Activated naive CD8-positive, alpha-beta T cell treated with anti-CD3 and anti-CD28 coated beads, Interleukin-2, amount 50 U/mL, for 16 hours (primary cell): ENCODE measurements at places on chromosomes 3 and 15.
A peak's percentile ranks its signal among the peaks of the same experiment; 100 is the strongest.

DNA sequence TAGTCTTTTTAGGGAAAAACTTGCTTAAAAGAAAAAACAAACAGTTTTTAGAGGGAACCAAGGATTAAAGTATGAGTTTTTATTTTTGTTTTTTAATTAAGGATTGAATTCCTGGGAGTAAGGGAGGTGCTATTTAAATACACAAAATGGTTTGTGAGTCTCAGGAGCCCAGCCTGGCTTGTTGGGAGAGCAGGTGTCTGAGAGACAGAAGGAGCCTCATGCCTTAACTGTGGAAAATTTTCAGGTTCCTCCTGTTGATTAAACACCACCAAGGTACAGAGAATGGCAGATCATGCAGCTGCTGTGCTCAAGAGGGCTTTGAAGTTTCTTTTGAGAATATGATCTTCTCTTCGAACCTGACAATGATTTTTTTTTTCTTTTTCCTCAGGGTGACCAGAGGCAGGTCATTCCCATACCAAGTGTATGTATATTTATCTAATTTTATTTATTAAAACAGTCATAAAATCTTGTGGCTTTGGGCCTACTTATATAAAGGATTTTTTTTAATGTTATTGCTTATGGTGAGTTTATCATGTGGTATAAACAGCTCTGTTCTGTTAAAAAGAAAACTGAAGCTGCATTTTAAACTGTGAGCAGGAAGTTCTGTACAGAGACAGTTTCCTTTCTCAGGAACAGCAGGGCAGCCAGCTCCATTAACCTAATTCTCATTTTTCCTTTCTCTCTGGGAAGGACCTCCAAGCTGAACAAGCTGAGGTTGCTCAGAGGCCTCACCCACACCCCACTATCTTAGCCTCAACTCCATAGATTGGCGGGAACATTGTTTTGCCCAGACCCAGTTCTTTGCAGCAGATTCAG lies 33.7 kb upstream of the VILL start:
- no peak for DNase-seq

GRCh38 chr15:61025781-61026180 lies 203.3 kb downstream of the RORA start:
- DNase-seq: no peak

DNA sequence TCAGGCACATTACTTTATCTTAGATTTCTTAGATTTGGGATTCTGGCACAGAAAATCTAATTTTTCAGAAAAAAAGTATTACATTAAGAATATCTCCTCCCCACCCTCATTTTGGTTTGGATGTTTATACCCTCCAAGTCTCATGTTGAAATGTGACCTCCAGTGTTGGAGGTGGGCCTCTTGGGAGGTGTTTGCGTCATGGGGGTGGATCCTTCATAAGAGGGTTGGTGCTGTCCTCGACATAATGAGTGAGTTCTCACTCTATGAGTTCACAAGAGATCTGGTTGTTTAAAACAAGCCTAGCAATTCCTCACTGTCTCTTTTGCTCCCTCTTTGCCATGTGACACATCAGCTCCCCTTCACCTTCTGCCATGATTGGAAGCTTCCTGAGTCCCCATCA lies 45.6 kb upstream of the WWTR1 start:
- no peak for DNase-seq

DNA sequence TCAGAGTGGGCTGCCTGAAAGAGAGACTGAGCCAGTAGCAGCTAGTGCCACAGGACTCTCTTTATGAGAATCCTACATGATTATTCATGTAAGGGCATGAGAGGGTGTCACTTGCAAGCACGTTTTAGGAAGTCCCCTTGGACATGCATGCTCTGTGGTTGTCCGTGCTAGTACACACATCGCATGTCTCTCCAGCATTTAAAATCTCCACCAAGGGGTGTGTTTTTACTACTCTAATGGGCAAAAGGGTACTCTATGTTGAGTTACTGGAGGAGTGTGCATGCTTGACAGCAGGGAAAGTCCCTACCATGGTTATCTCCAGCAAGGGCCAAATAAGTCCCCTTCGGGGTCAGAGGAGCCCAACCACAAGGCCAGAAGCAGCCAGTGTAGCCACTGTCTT lies 70.7 kb downstream of the DCLK3 start:
- no peak for DNase-seq

GRCh38 chr15:80401456-80401855 lies 2.7 kb upstream of the ARNT2 start:
- no peak for DNase-seq

DNA sequence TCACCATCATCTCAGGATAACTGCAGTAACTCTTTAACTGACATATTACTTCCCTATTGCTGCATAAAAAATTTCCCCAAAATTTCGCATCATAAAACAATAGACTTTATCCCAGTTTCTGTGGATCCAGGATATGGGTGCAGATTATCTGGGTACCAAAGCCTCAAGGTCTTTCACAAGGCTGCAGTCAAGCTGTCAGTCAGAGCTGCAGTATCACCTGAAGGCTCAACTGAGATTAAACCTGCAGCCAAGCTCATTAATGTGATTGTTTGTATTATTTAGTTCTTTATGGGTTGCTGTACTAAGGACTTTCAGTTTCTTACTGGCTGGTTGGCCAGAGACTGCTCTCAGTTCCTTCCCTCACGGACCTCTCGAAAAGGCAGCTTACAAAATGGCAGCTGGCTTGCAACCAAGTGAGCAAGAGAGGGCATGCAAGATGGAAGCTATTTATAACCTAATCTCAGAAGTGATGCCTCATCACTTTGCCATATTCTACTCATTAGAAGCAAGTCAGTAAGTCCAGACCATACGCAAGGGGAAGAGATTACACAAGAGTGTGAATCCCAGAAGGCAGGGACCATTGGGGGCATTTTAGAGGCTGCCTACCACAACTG lies 54.9 kb downstream of the DCUN1D1 start:
- no peak for DNase-seq

GRCh38 chr3:15367059-15367458 lies 34.7 kb upstream of the SH3BP5 start:
- no peak for DNase-seq

- DNase-seq: no peak
Measured at GRCh38 chr15:38867556-38867955, 302.9 kb upstream of the RASGRP1 start.

GRCh38 chr15:27499191-27499590 lies 528.2 kb downstream of the GABRG3 start:
- no peak for DNase-seq

DNA sequence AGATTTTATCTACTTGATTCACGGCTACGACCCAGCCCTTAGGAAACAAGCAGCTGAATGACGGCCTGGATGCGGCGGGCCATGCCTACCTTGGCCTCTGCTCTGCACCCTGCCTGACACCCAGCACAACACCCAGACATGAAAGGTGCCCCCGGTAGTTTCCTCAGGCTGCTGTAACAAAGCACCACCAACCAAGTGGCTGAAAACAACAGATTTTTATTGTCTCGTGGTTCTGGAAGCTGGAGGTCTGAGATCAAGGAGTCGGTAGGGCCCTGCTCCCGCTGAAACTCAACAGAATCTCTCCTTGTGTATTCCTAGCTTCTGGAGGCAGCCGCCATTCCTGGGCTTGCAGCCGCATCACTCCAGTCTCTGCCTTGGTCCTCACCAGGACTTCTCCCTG lies 111.7 kb downstream of the ADCY5 start:
- no peak for DNase-seq

DNA sequence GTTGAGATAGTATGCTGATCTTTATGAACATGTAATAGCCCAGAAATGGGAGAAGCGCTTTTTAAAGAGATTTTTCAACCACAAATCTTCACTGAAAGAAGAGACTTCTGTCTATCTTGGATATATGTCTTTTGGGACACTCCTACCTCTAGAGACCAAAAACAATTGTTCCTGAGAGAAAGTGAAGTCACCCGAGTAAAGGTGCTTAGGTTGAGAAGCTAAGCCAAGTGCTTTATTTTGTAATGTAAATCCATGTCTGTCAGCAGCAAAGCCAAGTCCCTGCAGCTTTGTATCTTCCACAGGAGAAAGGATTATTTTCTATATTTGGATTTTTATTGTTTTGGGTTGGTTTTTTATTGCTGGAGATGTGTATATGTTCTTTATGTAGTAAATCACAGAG lies 32.1 kb upstream of the B3GALNT1 start:
- no peak for DNase-seq

GRCh38 chr3:30069056-30069455 lies 537.3 kb upstream of the TGFBR2 start:
- no peak for DNase-seq

GRCh38 chr15:63928185-63928842 lies 94.6 kb upstream of the HERC1 start:
- no peak for DNase-seq

GRCh38 chr3:130733236-130733875 lies 13.3 kb downstream of the PIK3R4 start:
- no peak for DNase-seq

DNA sequence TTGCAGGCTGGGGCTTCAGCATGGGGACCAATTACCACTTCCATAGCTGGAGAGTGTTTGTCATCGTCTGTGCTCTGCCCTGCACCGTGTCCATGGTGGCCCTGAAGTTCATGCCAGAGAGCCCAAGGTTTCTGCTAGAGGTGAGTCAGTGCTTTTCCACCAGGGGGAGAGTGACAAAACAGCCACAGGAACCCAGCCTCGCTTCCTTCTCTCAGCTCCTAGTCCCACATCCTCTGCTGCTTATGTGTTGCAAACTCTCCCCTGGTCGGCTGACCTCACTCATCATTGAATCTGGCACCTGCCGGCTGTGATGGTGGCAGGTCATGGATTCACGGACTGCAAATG lies 158.3 kb downstream of the SV2B start:
- DNase-seq: no peak

GRCh38 chr3:110419601-110420000 lies 652.0 kb upstream of the NECTIN3 start:
- no peak for DNase-seq

GRCh38 chr3:57709559-57709958 lies 16.7 kb upstream of the DENND6A start:
- no peak for DNase-seq

GRCh38 chr3:189372243-189372642 lies 200.5 kb downstream of the TPRG1 start:
- DNase-seq: no peak

DNA sequence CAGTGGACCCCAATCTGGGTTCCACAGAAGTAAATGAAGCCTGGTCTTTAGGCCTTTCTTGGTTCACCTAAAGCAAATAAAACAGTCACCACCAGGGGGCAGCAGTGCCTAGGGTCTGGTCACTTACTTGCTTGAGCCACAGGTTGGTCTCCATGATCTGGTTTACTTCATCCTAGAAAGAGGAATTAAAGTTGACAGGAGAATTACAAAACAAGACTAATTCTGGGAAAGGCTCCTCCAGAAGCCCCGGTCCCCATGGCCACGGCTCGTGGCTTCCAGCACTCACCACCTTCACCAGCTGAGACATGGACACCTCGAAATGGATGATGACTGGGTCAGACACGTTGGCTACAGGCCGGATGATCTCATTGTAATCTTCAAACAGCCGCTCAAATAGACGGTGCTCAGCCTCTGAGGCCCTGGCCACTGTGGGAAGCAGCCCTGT lies 2.3 kb downstream of the CHRNA3 start:
- DNase-seq: peak; percentile 67

DNA sequence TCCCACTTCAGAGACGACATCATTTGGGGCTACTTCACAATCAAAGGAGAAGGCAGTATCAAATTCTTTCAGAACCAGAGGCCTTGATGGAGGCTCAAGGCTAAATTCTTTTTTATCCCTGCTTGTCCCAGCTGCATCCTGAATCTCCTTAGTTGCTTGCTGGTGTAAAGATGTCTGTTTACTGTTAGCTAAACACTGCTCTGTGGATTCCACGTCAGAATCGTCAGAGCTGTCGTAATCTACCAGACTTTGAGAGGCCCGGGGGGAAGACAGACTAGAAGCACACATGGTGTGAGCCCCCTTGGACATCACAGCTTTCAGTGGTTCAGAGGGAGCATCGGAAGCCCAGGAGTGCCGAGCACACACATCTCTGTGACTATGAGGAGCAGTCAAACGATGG lies 32.6 kb downstream of the LINS1 start:
- no peak for DNase-seq

- DNase-seq: no peak
Measured at GRCh38 chr15:35289024-35289617, 204.0 kb upstream of the NANOGP8 start.
